Activated T-helper 9 cell treated with anti-CD3 and anti-CD28 coated beads, Interleukin-2, amount 50 U/mL, for 16 hours (primary cell): ENCODE measurements at places on chromosomes 4 and X.

- no peak for DNase-seq
These were observed 28.6 kb downstream of the NUDT10 start for GRCh38 chrX:51361251-51361650.

- DNase-seq, result no peak
These were observed 660.3 kb upstream of the PRKX start for GRCh38 chrX:4373791-4374190.

- DNase-seq, result no peak
These were observed 6.2 kb downstream of the NCAPG start for GRCh38 chr4:17817027-17817426.

DNA sequence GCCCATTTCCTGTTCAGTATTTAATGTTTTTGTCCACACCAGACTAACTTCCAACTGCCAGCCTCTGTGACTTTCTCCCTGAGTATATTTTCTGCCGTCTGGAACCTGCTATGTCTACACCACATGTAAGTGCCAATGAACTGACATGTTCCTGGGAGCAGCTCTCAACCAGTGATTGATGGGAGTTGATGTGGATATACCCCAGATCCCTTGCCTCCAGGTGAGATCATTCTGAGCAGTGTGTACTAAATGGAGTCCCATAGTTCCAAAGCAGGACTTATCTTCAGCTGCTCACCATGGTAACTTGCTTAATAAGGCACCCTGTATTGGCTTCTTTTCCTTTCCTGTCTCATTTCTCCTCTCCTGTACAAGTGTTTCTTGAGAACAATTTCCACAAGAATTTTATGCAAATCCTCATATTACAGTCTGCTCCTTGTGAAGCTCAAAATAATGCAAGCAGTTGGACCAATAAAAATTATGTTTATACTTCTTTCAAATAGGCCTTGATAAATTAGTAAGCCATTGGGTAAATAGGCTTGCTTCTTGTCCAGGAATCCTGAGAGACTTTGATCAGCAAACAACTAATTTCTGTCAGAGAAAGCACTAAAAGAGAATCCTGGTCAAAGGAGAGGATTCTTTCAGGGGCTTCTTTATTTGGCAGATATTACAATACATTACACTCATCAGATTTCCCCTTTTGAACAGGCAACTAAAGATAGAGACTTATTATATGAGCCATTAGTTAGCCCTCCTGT is 911.7 kb upstream of the NDST4 start:
- no peak for DNase-seq

GRCh38 chr4:110540581-110540980 is 64.6 kb downstream of the ENPEP start:
- DNase-seq, result no peak

- no peak for DNase-seq
These were observed at the start of gene CLIC2 for GRCh38 chrX:155334486-155335336. TSS of gene CLIC2 (minus strand) at chrX:155334614. CDS start at chrX:155334427, 187 bp downstream.

DNA sequence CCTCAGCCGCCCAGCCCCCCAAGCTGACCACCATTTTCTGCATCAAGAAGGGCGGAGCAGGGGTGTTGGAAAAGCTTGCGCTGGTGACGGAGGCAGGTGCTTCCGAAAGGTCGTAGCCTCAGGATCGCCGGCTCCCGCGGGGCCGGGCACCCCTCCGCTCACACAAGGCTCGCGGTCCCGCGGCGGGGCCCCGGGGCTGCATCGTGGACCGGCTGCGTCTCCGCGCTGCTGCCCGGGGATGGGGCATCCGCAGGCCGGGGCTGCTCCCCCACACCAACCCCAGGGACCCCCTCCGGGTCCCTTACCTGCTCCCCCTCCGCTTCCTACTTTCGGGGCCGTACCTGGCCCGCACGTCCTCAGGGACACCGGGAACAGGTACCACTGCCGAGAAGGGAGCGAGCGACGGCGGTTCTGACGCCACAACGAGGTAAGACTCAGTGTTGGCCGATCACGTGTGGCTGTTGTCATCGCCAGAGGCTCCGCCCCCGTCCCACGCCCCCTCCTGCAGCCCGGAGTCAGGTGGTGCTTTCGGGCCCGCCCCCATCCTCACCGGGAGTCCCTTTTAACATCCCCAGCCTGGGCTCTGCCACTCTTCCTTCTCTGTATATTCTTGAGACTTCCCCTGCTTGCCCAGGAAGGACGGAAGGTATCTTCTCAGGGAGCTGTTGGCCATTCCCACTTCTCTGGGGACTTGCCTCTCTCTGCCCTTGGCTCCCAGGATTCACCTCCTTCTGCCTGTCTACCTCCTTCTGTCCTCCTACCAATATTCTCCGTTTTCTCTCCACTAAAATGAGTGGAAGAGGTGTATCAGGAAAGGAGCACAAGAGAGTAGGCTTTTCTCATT is at the start of gene BEX2:
Gene BEX2, minus strand, starts transcription at position 436 of the 844 bp plus-strand sequence. CDS start 1,014 bp downstream, outside the sequence.
- DNase-seq, result peak; percentile 77

GRCh38 chr4:138259824-138260223 is 17.7 kb upstream of the SLC7A11 start:
- no peak for DNase-seq

DNA sequence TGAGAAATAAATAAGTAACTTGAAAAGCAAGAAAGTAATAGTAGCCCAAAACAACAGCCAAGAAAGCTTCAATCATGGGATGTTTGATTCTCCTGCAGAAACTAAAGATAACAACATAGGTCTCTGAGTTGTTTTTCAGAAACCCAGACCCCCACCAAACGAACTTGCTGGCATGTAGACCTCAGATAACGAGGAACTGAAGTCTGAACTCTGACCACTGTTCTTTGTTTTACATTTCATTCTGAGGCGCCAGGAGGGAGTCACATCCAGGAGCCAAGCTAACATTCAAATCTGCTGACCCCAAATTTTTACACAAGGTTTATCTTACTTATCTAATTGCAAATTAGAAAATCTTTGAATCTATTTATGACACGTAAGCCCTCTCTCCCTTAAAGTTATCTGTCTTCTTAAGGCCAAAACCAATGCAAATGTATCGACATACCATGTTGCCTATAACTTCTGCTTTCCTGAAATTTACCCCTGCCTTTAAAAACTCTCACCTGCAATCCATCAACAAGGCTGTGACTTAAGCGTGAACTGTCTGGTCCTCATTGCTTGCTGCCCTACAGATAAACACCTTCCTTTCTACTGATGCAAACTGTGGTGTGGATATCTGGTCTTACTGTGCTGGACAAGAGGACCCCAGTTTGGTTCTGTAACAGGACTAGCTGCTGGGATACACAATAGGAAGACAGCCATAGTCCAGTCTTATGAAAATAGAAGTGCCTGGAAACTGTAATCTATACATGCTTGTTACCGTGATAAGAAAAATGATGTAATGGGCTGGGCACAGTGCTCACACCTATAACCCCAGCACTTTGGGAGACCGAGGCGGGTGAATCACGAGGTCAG is 37.5 kb upstream of the NEIL3 start:
- no peak for DNase-seq

- DNase-seq, result no peak
These were observed 225.9 kb upstream of the CASK start for GRCh38 chrX:42149281-42149680.

DNA sequence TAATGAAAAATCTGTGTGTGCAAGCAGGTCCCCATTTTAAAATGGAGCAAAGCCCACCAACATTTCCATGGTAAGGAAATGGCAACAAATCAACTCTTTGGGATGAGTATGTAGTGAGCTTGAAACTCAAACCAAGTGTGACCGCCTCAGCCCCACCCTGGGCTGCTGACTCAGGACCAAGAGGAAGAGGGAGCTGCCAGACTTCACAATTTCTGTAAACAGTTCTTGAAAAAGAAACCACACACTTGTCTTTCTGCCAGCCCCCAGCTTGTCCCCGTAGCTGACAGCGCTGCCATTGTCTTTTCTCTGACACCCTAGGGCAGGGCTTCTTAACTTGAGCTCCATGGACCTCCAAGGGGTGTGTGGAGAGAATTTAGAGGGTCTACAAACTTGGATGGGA is 10.3 kb downstream of the RTL5 start:
- DNase-seq, result peak; percentile 26

GRCh38 chr4:179867300-179867878 is 2375.8 kb upstream of the TENM3 start:
- DNase-seq, result no peak

DNA sequence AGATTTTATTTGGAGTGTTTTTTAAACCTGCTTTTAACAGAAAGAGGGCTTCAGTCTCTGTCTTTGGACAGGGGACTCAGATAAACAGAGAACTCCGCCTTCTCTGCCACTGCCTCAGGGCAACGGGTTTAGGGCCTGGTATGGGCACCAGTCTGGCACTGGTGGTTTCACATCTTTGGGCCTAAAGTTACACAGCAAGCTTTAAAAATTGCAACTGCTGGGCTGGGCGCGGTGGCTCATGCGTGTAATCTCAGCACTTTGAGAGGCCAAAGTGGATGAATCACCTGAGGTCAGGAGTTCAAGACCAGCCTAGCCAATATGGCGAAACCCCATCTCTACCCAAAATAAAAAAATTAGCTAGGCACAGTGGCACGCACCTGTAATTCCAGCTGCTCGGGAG is 10.3 kb upstream of the NAT8L start:
- no peak for DNase-seq

- DNase-seq, result no peak
These were observed 1527.8 kb downstream of the STIM2 start for GRCh38 chr4:28388471-28388870.

DNA sequence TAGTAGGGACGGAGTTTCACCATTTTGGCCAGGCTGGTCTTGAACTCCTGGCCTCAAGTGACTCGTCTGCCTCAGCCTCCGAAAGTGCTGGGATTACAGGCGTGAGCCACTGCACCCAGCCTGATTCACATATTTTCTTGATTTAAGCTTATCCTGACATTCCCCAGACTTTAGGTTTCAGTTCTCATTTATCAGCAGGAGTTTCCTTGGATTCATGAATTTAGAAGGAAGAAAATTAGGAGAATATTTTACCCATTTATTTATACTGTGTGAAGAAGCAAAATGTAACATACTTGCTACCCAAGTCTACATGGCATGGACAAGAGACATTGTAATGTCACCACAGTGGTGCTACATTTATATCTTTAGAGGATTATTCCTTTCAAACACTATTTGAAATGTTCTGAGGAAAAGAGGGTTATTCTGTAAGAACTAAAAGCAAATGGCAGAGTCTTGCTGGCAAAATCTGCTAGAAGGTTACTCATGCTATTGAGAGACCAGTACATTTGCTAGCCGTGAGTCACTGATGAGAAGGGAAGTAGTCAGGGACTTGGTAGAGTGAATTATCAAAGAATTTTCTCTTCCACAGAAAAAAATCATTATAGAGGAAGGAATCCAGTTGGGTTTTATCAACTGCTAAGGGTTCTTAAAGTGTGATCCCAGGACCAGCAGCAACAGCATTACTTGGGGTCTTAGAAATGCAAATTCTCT is 26.1 kb upstream of the CFAP299 start:
- no peak for DNase-seq

- DNase-seq, result no peak
These were observed 67.5 kb downstream of the MGST2 start for GRCh38 chr4:139732991-139733570.

DNA sequence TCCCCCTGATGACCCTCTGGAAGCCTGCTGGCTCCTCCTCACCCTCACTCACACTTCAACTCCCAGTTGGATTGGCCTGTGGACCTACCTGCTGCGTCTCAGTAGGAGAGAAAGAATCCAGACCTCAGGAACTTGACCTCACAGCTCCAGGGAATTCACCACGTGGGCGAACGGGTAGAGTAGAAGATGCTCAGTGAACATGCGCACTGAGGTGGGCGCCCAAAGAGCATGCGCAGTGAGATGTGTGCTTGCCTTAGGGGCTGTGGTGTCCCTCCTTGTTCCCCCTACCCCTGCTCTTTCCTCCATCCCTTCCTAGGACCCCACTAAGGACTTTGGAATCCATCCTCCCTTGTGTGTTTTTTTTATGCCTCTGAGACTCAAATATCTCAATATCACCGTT is 12.9 kb downstream of the FOXR2 start:
- no peak for DNase-seq

DNA sequence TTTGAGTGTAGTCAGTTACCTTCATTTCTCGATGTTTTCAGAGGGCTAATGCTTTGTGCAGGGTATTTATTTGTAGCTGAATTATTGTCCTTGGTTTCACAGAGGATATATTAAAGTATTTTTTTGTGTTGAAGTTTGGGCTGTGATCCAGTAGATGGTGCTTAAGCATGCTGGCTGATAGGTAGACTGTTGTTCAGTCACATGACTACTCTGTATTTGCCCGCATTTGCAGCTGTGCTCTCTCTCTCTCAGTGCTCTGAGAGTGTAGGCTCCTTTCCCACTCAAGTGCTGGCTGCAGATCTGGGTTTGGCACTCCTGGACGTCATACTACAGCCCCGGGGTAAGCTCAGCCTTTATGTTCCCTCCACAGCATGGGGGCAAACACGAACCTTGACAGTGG is 21.7 kb downstream of the RAB40AL start:
- DNase-seq, result no peak

DNA sequence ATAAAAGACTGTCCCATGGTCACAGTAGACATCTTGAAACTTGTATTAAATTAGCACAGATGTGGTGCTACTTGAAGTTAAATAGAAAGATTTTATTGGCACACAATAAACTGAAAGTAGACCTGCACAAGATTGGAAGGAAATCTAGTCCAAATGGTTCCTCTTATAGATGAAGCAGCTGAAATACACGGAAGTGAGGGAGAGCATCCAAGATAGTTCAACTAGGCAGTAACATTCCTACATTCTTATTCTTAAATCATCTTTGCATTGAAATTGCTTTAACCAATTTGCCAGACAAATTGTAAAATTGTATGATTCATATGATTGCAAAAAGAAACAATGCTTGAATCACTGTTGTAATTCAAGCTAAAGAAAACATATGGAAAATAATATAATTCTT is 87.6 kb upstream of the VCX3B start:
- DNase-seq, result no peak

DNA sequence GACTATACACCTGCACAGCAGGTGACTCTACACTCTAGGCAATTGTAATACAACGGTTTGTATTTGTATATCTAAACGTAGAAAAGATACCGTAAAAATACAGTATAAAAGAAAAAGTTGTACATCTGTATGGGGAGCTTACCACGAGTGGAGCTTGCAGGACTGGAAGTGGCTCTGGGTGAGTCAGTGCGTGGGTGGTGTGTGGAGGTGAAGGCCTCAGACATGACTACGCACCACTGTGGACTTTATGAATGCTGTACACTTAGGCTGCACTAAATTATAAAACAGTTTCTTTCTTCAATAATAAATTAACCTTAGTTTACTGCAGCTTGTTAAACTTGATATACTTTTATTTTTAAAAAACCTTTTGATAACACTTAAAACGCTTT is 85.0 kb upstream of the FAT1 start:
- DNase-seq, result no peak

GRCh38 chrX:20414066-20414465 is 147.4 kb upstream of the RPS6KA3 start:
- DNase-seq, result no peak
